Aorta (tissue), 5 donors: ENCODE measurements at places on chromosomes 12 and 14. TPM values are rescaled to one million over a fixed set of nuclear protein-coding genes. Genes with fewer than 3 reads are reported as not detected.
A peak's percentile ranks its signal among the peaks of the same experiment; 100 is the strongest.

Gene TGFB3
- total RNA-seq, result 405 TPM

Gene PDE3A
- 94.7 TPM for total RNA-seq

Gene KLRC4
- total RNA-seq, result 0.78 TPM

Gene LHX5
- total RNA-seq, result not detected

GRCh38 chr12:4217091-4217490, 56.5 kb upstream of the CCND2 start:
- no peaks in the 10 kb centered on the region for H3K4me1 ChIP-seq
- no peak for DNase-seq
- no peaks in the 10 kb centered on the region for H3K36me3 ChIP-seq
- H3K27ac ChIP-seq, result no peak overlapping the region
- H3K4me3 ChIP-seq, result no peak overlapping the region

DNA sequence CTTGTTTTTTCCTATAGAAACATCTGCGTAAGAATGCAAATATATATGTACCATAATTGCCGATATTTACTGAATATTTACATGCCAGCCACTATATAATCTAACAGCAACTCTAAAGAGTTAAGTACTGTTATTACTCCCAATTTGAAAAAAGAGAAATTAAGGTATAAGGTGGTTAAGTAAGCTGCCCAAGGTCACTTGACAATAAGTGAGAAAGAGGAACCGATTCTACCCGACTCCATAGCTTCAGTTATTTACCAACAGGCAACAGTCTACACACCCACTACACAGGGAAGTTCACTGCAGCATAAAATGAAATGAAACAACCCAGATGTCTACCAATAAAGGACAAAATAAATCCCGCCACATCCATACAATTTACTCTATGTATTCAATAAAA, 1.1 kb downstream of the MIS18BP1 start:
- H3K27ac ChIP-seq, result no peak overlapping the region
- DNase-seq, result no peak
- H3K36me3 ChIP-seq, result no peaks in the 10 kb centered on the region
- no peaks in the 10 kb centered on the region for H3K27me3 ChIP-seq

DNA sequence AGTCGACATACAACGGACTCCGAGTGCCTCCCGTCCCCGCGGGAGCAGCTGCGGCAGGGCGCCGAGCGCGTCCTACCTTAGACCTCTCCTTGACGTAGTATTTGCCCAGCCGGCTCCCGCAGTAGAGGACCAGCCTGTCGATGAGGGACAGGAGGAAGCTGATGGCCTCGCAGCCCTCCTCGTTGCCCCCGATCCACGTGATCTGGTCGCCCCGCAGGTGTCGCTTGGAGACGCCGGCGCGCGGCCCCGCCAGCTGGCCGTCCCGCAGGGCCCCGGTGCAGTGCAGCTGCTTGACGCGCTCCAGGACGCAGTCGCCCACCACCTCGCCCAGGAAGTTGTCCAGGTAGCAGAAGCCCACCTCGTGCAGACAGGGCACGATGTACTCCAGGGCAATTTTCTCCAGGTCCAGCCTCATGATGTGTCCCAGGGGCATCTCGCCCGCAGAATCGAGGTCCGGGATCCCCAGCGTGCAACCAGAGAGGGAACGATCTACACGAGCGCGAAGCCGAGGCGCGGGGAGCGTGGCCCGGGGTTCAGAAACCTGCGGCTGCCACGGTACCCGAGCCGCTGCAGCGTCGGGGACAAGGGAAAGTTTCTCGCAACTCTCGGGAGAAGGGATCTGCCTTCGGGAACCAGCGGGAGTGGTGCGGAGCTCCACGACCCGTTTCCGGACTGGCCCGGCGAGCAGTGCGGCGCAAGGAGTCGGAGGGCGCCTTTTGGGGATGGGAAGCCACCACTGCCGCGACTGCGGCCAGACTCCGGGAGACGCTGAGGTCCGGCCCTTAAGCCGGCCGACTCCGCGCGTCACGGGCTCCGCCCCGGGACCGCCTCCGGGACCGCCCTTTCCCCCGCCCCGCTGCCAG, at the start of gene EGLN3:
Gene EGLN3 (minus strand): TSS at position 755 of the 863 bp plus-strand sequence. CDS start 322 bp downstream, at position 433.
- peak within 1 kb of the TSS; percentile 82 for H3K4me3 ChIP-seq
- DNase-seq, result peak; percentile 97
- H3K27ac ChIP-seq, result no peak within 1 kb of the TSS
- no peaks in the 10 kb centered on the region for H3K4me1 ChIP-seq
- no peaks in the 10 kb centered on the region for H3K27me3 ChIP-seq

GRCh38 chr12:48861111-48861510, 4.6 kb downstream of the RND1 start:
- no peaks in the 10 kb centered on the region for H3K4me1 ChIP-seq
- no peak for DNase-seq
- H3K27me3 ChIP-seq, result no peaks in the 10 kb centered on the region
- no peaks in the 10 kb centered on the region for H3K36me3 ChIP-seq

DNA sequence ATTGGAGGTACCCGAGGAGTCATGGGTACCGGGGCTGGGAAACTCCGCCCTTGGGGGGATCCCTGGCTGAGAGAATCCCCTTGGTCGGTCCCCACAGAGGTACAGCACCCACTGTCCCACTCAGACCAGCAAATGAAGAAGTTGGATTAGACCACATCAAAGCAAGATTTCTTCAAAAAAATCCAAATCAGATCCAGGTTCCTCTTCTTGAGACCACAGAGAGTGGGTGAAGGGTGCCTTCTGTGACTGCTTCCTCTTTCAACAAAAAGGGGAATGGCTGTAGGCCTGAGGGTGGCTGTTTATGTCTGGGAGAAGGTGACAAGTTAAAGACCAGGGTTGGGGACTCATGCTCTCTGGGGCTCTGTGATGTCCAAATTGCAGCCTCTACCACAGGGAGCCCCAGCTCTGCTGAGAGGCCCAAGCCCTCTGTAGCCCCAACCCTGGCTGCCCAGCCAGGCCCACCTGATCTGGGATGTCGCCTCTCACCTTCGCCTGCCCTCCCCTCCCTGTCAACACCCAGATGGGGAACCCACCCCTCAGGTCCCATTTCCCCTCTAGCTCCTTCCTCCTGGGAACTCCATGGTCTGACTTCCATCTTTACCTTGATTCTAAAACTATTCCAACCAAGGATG, 50.9 kb downstream of the ZFP36L1 start:
- no peaks in the 10 kb centered on the region for H3K36me3 ChIP-seq
- no peak overlapping the region for H3K27ac ChIP-seq
- H3K4me3 ChIP-seq, result no peak overlapping the region

DNA sequence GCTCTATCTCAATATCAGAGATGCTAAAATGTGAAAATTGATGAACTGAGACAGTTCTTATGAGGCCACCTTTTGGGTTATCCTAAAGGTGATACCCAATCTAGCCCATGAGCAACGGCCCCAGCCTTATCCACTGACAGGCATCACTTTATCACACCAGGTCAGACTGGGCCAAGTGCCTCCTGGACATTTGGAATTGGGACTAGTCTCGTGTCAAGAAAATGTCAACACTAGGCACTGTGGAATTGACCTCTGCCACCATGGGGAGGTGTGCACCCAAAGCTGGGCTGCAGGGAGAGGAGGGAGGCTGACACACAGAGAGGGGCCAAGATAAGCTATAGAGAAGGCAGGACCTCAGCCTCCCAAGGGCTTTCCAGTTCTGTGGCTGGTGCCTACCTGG, 78.5 kb upstream of the ZFP36L1 start:
- H3K4me3 ChIP-seq, result no peak overlapping the region
- no peaks in the 10 kb centered on the region for H3K4me1 ChIP-seq
- DNase-seq, result no peak
- no peaks in the 10 kb centered on the region for H3K27me3 ChIP-seq
- H3K36me3 ChIP-seq, result peaks cover 8% of the 10 kb centered on the region

DNA sequence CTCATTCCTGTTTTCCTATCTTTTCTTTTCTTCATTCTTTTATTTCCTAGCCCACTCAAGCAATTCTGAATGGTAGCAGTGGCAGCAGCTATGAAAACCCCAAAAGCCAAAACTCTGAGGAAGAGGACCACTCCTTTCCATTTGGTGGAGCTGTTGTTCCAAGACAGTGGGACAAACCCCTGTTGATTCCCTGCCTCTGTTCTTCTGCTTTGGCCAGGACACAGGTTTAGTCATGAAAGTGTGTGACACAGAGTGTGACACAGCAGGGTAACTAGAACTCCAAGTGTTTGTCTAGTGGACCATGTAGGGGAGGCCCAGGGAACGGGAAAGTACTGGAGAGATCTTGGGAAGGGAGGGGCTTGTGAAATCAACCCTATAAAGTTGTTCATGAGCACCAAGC, 71.1 kb downstream of the PTCSC3 start:
- H3K36me3 ChIP-seq, result no peaks in the 10 kb centered on the region
- no peak for DNase-seq
- no peaks in the 10 kb centered on the region for H3K27me3 ChIP-seq
- H3K27ac ChIP-seq, result no peak overlapping the region
- H3K4me3 ChIP-seq, result no peak overlapping the region
- no peaks in the 10 kb centered on the region for H3K4me1 ChIP-seq

- H3K36me3 ChIP-seq, result no peaks in the 10 kb centered on the region
- H3K27me3 ChIP-seq, result no peaks in the 10 kb centered on the region
- H3K4me1 ChIP-seq, result no peaks in the 10 kb centered on the region
- peak; percentile 72 for DNase-seq
Measured at GRCh38 chr14:103372552-103373304, 12.5 kb upstream of the MARK3 start.

DNA sequence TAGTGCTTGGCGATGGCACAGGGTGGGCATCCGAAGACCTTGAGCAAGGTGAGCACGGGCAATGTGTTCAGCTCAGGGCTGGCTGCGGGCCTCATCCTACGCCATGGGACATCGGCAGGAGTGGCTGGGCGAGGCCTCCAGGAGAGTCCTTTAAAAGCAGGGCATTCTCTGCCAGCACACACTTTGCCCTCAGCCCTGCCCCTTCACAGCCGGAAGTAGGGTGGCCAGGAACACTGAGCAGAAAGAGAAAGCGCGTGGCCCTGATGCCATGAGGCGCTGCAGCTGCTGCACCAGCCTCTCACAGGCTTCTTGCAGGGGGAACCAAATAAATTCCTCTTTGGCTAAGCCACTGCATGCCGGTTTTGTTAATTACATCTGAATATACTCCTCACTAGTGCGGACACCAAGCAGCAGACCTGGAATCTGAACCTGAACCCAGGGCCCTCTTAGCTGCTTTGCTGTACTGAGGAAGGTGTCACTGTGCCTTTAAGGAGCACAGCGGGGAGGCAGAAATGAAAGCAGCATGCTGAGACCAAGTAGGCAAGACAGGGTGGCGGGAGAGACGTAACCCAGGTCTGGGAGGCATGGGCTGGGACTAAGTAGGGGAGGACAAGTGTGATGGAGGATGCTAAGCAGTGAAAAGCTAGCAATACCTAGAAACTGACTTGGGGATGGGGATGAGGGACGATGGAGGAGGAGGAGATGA, 155.2 kb downstream of the TTC7B start:
- H3K27ac ChIP-seq, result no peak overlapping the region
- DNase-seq, result no peak
- no peaks in the 10 kb centered on the region for H3K27me3 ChIP-seq
- no peaks in the 10 kb centered on the region for H3K4me1 ChIP-seq
- H3K4me3 ChIP-seq, result no peak overlapping the region

DNA sequence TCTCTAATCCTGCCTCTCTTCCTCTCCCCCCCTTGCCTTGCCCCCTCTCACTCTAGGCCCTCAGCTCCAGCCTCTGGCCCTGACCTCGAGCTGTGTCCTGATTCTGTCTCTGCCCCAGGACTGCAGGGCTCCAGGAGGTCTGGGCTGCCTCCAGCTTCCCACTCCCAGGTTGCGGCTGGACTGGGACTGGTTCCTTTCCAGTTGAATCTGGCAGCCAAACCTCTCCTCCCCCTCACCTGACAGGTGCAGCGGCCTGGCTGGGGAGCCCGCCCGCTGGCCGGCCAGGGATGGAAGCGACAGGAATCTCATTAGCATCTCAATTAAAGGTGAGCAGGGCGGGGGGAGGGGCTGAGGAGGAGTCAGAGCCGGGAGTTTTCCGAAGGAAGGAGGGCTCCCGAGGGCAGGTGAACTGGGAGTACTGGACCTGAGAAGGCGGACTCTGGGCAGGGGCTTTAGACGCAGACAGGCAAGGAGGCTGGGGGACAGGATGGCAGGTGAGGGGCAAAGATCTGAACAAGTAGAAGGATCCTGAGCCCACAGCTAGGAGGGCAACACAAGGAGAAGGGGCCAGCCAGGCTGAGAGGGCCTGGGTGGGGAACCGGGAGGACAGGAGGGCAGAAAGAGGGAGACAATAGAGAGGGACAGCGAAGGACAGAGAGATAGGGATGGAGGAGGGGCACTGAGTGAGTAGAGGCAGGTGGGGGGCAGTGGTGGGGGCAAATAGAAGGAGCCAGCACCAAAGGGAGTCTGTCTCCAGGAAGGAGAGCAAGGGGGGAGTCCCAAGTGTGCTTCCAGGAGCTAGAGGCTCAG, at the start of gene SCNN1A:
Gene SCNN1A (minus strand): TSS at position 295 of the 810 bp plus-strand sequence. CDS start 780 bp downstream, outside the sequence.
- no peak for DNase-seq
- H3K27me3 ChIP-seq, result no peaks in the 10 kb centered on the region
- H3K4me3 ChIP-seq, result no peak within 1 kb of the TSS
- H3K36me3 ChIP-seq, result no peaks in the 10 kb centered on the region

DNA sequence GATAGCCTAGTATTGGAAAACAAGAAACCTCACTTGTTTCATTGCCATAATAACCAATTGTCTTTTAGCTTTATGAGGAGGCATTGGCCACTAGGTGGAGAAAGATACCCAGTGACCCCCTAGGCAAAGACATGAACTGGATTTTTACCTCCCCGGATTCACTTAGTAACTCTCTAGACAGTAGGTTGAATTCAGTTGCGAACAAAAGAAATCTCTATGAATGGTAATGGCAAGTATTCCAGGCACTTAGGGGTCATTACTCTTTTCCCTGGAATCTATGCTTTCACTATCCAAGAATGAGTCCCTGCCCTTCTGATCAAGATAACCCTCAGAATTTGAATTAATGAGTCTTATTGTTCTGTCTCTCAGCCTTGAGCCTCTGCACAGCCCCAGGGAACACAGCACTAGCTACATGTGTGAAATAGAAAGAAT, 29.5 kb upstream of the RHOJ start:
- no peak for DNase-seq
- H3K27ac ChIP-seq, result no peak overlapping the region
- H3K4me1 ChIP-seq, result peaks cover 1% of the 10 kb centered on the region
- H3K4me3 ChIP-seq, result no peak overlapping the region
- H3K27me3 ChIP-seq, result no peaks in the 10 kb centered on the region

DNA sequence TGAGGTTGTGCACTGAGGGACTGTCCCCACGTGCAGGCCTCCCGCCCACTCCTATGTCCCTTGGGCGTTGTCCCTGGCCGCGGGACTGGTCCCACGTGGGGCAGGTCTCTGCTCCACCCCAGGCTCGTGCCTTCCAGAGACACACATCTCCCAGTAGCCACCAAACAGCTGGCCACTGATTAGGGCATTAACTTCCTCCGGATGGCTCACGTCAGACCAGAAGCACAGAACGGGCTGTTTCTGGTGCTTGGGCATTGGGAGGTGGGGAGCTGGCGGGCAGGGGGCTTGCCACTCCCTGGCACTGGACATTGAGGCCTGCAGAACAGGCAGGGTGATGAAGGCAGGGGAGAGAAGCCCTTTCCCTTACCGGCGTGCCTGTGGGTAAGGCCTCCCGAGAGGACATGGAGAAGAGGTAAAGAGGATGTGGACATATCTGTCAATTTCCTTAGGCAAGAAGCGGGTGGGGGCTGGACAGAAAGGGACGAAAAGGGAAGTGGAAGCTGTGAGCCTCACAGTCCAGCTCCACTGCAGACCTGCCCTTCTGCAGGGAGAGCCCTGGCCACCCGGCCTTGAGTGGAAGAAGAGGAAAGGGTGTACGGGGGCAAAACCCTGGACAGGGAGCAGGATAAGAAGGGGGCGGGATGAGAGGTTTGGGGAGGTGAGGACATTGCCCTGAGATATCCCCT, 101.2 kb downstream of the NINJ2 start:
- DNase-seq, result peak; percentile 82
- no peak overlapping the region for H3K27ac ChIP-seq
- no peaks in the 10 kb centered on the region for H3K4me1 ChIP-seq
